Activated naive CD4-positive, alpha-beta T cell treated with anti-CD3 and anti-CD28 coated beads for 36 hours (primary cell): ENCODE measurements at places on chromosomes 12 and 14. TPM values are rescaled to one million over a fixed set of nuclear protein-coding genes. Genes with fewer than 3 reads are reported as not detected.

Gene KLHL33
- 0.07 TPM for total RNA-seq

Gene TAS2R19
- 0.77 TPM for total RNA-seq

Gene SYCP3
- not detected for total RNA-seq

Gene P2RX2
- not detected for total RNA-seq

Gene SLC4A8
- total RNA-seq: 1.8 TPM

Gene RAD9B
- total RNA-seq: 1.5 TPM

Gene GALNT9
- total RNA-seq: 0.86 TPM

Gene SLC17A8
- total RNA-seq: not detected

Gene DBX2
- total RNA-seq: not detected

Gene KRT73
- 2.1 TPM for total RNA-seq

Gene PTGES3
- 293 TPM for total RNA-seq

Gene MAPK1IP1L
- 83.4 TPM for total RNA-seq

Gene PAPLN
- total RNA-seq: 1.0 TPM

- no peak for DNase-seq
Observed at GRCh38 chr12:88253371-88253978, 111.4 kb downstream of the TMTC3 start.

- no peak for DNase-seq
Observed at GRCh38 chr12:31506515-31507306, 84.2 kb downstream of the DENND5B start.

GRCh38 chr12:107515446-107515958 lies 170.1 kb upstream of the PWP1 start:
- DNase-seq: peak; percentile 64

GRCh38 chr14:63603749-63604277 lies 37.9 kb downstream of the WDR89 start:
- peak; percentile 8 for DNase-seq

- no peak for DNase-seq
Observed at GRCh38 chr12:78802593-78802992, 62.0 kb upstream of the SYT1 start.

DNA sequence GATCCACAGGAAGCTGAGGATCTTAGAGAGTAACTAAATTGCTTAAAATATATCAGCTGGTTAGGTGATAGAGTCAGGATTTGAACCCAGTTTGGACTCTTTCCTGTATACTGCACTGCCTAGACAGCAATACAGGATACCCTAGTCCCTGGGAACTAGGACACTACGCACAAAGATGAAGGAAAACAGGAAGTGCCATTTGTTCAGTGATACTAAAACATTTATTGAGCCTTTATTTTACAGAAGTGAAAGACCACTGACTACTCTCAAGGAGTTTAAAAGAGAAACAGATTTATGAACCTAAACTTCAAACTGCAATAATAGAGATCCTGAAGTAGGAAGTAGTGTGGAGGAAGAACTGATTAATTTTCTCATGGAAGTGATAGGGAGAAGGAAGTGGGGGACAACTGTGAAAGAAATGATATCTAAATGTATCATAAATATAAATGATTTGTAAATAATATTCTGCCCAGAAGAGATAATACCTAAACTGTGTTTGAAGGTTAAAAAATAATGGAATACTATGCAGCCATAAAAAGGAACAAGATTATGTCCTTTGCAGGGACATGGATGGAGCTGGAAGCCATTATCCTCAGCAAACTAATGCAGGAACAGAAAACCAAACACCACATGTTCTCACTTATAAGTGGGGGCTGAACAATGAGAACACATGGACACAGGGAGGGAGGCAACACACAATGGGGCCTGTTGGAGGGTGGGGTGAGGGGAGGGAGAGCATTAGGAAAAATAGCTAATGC lies 18.2 kb downstream of the MSRB3 start:
- no peak for DNase-seq

DNA sequence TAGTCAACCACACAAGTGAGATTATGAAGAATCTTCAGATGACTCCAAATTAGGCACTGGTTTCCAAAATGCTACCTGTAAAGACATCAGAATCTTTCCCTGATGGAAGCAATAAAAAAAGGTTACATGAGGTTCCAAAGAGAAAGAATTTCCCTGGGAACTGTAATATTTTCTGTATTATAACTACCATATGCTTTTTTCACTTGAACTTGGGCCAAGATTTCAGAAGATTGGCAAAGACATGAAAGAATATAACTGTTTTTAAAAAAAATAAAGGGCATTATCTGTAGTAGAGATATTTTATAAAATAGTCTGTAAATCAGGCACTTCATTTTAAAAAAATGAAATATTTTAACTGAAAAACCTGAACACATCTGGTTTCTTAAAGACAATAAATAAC lies 12.9 kb downstream of the HECTD1 start:
- DNase-seq: no peak

GRCh38 chr12:122227341-122227740 lies 1.5 kb upstream of the DIABLO start:
- no peak for DNase-seq

- no peak for DNase-seq
Observed at GRCh38 chr14:99383472-99384449, 96.9 kb downstream of the SETD3 start.

GRCh38 chr14:99720941-99721791 lies 37.1 kb downstream of the CYP46A1 start:
- DNase-seq: no peak

DNA sequence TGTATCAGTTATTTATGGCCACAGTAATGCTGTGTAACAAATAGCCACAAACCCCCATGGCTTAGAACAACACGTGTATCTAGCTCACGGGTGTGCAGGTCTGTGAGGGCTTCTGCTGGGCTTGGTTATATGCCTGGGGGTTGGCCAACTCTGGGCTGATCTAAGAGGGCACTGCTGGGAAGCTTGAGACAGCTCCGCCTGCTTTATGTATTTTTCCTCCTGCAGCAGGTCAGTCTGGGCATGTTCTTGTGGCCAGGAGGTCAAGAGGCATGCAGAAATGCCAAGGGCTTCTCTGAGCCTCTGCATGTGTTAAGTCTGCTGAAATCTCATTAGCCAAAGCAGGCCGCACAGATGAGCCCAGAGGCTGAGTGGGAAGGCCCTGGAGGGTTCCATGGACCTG lies 105.8 kb downstream of the ZNF664 start:
- no peak for DNase-seq

DNA sequence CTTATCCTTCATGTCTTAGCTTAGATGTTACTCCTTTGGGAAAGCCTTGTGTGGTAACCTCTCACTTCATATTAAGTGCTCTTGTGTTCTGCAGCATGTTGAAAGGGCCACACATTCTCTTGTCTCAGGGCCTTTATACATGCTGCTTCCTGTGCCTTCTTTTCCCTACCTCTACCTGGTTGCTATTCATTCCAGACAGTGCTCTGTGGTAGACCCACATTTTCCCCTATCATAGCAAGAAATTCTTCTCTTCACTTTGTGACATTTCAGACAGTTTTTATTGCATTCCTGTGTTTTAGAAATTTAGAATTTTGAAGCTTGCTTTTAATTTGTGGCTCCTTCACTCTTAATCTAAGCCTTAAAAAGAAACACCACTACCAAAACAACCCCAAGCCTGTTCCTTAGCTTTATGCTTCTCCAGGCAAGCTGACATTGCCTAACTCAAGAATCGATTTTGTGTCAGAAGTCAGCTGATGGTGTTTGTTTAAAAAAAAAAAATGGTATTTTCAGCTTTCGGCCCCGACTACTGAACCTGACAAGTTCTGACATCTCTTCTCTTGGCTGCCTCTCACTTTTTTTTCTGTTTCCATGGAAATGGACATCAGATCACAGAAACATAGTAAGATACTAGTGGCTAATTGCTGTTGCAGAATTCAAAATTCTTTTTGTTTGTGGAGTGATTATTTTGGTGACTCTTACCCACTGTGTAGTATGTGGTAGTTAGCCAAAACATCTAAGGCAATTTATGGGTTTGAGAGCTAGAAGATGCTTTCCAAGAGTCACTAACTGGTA lies 156.3 kb downstream of the NUBPL start:
- no peak for DNase-seq

- DNase-seq: no peak
Observed at GRCh38 chr12:116331876-116332275, 54.4 kb upstream of the MED13L start.

- DNase-seq: no peak
Observed at GRCh38 chr14:22847661-22848341, 11.4 kb downstream of the MMP14 start.

GRCh38 chr12:78261901-78262300 lies 431.2 kb downstream of the NAV3 start:
- no peak for DNase-seq

- DNase-seq: no peak
Observed at GRCh38 chr12:130242506-130242905, 80.2 kb downstream of the FZD10 start.

DNA sequence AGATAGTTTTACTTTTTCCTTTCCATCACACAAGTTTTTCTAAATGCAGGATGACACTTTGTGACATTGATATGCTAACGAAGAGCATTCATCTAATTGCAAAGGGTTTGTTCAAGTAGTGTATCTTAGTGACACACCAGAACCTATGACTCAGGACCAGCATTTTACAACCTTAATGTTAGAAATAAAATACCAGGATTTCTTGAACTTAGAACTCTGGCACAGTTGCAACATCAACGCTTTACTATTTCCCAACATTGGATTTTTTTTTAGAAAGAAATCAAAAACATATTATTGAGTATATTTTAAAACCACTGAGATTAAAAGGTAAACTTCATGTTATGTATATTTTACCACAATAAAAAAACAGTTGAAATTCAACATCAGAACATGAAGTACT lies 17.9 kb upstream of the PLEKHG6 start:
- no peak for DNase-seq

- peak; percentile 44 for DNase-seq
Observed at GRCh38 chr14:80202888-80203562, 8.3 kb downstream of the DIO2 start.

- no peak for DNase-seq
Observed at GRCh38 chr12:52182384-52182783, 9.4 kb downstream of the KRT80 start.

- no peak for DNase-seq
Observed at GRCh38 chr12:14278294-14278953, 87.1 kb upstream of the ATF7IP start.

DNA sequence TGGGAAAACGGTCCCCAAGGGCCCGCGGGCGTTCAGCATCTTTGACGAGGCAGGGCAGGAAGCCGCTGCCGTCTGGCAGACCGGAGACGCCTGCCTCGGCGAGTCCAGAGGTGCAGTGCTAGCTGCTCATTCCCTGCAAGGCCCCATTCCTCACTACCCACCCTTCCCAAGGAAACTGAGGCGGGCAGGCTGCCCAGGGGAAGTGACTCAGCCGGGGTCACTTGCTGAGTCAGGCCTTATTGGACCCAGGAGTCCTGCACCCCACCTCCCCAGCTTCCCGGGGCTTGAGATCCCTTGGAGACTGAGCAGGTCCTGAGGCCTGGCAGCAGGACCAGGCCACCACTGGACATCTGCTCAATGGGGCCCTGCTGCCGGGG lies 3.7 kb downstream of the SH2B3 start:
- peak; percentile 39 for DNase-seq

- peak; percentile 8 for DNase-seq
Observed at GRCh38 chr14:69535230-69535848, 39.3 kb downstream of the CCDC177 start.

- DNase-seq: no peak
Observed at GRCh38 chr14:55867311-55867710, 250.9 kb upstream of the PELI2 start.

GRCh38 chr12:120262852-120263747 lies 2.4 kb downstream of the PXN start:
- DNase-seq: no peak

DNA sequence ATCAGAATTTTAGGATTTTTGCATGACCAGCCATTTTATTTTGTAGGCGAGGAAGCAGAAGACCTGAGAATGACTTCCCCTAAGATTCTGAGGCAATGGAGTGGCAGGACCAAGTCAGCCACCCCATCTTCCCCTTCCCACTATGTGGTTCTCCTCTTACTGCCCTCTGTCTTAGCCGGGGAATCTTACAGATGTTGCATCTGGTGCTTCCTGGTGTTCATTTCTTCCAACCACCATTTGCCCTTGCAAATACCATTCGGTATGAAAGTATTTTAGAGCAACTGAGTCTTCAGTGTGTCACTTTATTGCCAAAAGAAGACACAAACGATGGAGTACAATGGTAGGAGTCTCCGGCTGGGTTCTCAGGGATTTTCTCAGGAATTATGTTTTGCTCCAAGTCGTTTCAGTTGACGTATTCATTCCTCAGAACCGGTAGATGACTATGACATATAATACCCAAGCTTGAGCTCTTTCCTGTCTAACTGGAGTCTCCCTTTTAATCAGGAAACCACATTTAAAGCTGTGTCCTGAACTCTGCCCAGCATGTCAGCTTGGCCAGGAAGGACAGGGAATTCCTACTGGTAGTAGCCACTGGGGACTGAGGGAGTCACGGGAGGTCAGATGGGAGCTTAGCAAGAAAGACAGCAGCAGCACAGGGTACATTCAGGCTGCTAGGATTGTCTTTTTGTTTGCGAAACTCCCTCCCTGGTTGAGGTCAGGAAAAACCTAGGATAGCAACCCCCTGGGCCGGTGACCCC lies 87.0 kb downstream of the SAMD4A start:
- DNase-seq: no peak

DNA sequence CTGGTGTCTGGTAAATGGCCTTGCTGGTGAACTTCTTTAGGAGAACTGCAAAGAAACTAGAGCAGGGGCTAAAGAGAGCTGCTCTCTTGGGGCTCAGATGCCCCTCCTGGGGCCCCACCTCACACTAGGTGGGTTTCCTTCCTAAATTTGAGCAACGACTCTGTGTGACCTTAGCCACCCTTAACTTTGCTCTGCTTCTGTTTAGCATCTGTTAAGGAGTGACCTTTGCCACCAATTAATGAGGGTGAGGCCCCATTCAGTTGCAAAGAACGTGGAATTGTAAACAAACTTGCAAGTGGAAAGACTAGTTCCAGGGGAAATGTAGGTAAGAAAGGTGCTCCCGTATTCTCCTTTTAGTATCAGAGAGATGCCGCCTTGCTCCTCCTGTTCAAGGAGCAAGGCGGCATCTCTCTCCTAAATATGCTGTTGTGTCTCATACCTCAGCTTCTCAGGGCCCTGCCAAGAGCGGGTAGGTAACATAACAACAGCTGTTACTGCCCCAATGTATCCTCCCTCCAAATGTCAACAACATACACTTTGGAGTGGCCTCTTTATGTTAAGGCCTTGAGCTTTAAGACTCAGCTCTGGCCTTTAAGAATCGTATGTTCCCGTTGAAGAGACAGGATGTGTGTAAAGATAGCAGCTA lies 77.6 kb upstream of the FUT8 start:
- DNase-seq: no peak

GRCh38 chr14:63345826-63346225 lies 27.1 kb upstream of the GPHB5 start:
- DNase-seq: no peak
